ENCODE measurements at places on chromosomes 11 and 22. TPM values are rescaled to one million over a fixed set of nuclear protein-coding genes. Genes with fewer than 3 reads are reported as not detected.

TMEM184B gene
- 66.0 TPM for total RNA-seq

CXCR5 gene
- total RNA-seq: not detected

DNA sequence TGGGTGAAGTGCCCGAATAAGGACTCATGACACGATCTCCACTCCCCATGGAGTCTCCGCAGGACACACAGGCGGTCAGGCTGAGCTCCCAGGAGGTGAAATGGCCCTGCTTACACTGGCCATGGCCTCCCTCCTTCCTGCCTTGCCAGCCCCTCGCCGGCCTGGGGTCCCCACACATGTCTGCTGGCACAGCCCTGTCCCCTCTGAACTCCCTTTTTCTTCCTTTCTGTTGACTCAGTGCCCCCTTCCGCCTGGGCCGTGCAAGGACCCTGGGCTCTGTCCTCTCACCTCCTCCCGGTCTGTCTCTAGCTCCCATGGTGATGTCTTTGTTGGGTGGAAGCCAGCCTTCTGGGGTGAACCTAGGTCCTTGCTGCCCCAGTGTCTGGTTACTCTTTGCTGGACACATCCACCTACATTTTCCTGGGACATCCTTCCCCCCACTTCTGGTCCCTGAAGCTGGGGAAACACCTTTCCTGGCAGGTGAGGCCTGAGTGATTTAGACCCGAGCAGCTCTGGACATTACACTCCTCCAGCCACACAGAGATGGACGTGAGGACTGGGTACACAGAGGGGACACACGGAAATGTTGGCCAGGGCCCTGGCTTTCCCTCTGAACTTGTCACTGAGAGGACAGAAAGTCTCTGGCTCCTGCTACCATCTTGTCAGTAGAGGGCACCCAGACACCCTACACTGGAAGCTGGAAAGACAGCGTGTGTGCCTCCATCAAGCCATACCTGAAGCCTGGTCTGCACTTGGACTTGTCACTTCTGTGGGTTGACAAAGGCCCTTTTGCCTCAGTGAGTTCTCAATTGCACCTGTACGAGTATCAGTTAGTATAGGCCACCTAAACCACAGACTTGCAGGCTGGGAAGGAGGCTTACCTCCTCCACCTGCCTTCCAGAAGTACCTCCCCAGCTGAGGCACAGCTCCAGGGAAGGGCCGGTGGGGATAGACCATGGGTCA, 864.3 kb downstream of the TBC1D22A start:
- DNase-seq: peak; percentile 6
- H3K27ac ChIP-seq: no peak overlapping the region
- no peaks in the 10 kb centered on the region for H3K36me3 ChIP-seq
- no peak overlapping the region for H3K4me3 ChIP-seq
- peaks cover 13% of the 10 kb centered on the region for H3K4me1 ChIP-seq

- 0 out of 2 replicates have a peak, but pooled peaks cover 2% of the 10 kb centered on the region for H3K27me3 ChIP-seq
- H3K4me3 ChIP-seq: no peak overlapping the region
- peaks cover 11% of the 10 kb centered on the region for H3K4me1 ChIP-seq
Observed at GRCh38 chr11:73287400-73288101, 15.4 kb downstream of the P2RY6 start.

- H3K36me3 ChIP-seq: no peaks in the 10 kb centered on the region
- H3K4me3 ChIP-seq: no peak overlapping the region
- no peaks in the 10 kb centered on the region for H3K27me3 ChIP-seq
- peaks cover 14% of the 10 kb centered on the region for H3K4me1 ChIP-seq
Observed at GRCh38 chr11:102197670-102198139, 87.5 kb downstream of the YAP1 start.

- no peaks in the 10 kb centered on the region for H3K4me1 ChIP-seq
- H3K27ac ChIP-seq: no peak overlapping the region
- no peak overlapping the region for H3K4me3 ChIP-seq
- DNase-seq: no peak
Observed at GRCh38 chr11:103007521-103007920, 52.0 kb upstream of the MMP13 start.

DNA sequence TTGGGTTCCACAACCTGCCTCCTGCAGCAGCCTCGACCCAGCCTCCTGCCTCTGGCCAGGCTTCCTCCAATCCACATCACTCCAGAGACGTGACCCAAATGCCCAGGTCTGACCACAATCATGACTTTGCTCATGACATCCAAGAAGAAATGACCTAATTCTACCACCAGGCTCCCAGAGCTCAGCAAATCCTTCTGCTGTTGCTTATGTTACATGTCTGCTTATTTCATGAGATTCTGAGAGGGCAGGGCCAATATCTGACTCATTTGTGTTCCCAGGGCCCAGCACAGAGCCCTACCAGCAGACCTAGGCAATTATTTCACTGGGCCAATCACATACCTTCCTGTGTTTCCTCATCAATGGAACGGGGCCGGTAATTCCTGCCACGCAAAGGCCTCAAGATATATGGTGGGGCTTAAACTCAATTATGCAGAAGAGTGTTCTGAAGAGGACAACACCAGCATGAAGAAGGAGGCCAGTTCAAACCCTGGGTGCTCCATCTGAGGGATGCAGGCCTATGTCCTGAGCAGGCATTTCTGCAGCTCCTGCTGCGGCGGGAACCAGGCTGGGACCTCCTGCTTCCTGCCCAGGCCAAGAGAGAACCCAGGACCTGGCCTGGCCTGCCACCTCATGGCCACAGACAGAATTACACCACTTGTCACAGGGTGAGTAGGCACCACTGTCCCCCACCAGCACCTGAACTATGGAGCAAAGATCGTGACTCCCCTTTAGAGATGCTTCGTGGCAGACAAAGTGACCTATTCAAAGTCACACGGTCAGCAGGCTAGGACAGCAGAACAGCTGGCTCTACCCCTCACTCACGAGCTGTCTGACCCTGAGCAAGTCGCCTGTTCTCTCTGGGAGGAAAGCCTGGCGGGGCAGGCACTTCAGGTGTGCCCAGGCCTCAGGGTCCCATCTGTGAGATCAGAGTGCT, 5.9 kb downstream of the CENPM start:
- no peaks in the 10 kb centered on the region for H3K27me3 ChIP-seq
- H3K27ac ChIP-seq: no peak overlapping the region
- peaks cover 67% of the 10 kb centered on the region for H3K36me3 ChIP-seq
- DNase-seq: no peak
- H3K4me3 ChIP-seq: no peak overlapping the region

DNA sequence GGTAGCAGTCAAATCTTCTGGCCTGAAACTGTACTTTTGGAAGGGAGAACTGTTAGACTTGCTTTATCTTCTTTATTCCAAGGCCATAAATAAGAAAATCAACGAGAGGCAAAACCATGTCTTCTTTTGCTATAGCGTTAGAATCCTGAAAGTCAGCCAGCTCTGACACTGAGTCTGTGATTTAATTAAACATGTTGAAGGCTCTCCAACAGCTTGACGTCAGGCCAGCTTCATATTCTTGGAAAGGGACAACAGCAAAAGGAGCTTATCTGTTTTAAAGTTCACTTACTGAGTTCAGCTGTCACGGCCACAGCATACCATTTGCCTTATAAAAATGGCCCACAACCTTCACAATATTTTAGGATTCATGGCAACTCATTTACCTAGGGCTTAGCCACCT, 131.0 kb upstream of the LDLRAD3 start:
- H3K27ac ChIP-seq: no peak overlapping the region
- no peaks in the 10 kb centered on the region for H3K4me1 ChIP-seq
- DNase-seq: no peak

DNA sequence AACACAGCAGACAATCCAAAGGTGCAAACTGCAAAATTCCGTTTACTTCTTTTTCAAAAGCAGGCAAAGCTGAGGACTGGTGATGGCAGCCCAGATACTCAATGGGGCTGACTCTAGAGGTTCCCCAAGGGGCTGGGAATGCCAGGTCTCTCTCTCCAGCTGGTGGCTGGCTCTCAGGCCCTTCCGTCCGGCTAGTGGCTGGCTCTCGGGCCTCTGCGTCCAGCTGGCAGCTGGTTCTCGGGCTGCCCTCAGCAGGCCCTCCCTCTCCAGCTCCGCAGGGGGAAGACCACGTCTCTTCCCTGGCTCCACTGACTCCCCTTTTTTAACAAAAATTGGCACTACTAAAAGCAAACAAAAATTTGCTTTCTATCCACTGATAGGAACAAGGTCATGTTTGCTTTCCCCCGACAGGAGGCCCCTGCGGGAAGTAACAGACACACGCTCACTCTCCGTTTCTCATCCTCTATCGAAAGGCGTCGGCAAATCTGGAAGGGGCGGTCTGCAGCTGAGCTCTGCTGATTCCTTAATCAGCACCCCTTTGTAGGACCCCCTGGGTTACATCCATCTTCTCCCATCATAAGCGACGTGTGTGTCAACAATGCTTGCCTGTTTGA, 381.4 kb downstream of the BRD1 start:
- H3K4me3 ChIP-seq: no peak overlapping the region
- H3K27ac ChIP-seq: no peak overlapping the region
- no peak for DNase-seq

- no peaks in the 10 kb centered on the region for H3K36me3 ChIP-seq
- H3K4me3 ChIP-seq: no peak overlapping the region
- H3K4me1 ChIP-seq: no peaks in the 10 kb centered on the region
Observed at GRCh38 chr11:19963697-19964387, 196.4 kb downstream of the DBX1 start.

Data from HCT116 (cell line).